ENCODE measurements at places on chromosomes 13 and 19.
A peak's percentile ranks its signal among the peaks of the same experiment; 100 is the strongest.

DNA sequence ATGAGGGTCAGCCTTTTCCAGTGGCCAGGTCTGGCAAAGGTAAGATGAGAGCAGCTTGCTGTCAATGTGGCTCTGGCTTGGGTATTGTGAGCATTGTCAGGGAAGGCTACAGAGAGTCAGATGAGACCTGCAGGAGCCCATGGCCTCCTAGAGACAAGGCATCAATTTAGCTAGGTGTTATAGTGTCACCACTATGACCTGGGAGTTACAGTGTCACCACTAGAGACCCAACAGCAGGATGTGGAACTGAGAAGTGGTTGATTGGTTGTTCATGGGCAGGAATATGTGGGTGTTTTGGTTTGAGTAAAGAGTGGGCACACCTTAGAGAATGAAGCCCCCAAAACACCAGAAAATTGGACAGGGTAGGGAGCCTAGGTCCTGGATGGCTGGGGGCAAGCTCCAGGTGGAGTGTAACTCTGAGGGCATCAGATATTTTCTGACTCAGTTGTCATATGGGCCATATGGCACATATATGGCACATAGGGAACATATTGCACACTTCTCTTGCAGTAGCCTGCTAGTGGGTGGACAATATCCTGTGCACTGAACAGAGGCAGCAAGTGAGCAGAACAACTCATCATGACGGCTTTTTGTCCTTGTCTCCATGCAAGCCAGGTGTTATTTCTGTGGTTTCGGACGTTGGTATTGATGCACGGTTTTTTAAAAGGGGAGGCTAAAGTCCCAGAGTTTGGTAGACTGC is 46.3 kb upstream of the CEACAM21 start:
- DNase-seq = no peak

GRCh38 chr13:30978981-30979956 is 46.8 kb downstream of the TEX26 start:
- peak; percentile 57 for DNase-seq

DNA sequence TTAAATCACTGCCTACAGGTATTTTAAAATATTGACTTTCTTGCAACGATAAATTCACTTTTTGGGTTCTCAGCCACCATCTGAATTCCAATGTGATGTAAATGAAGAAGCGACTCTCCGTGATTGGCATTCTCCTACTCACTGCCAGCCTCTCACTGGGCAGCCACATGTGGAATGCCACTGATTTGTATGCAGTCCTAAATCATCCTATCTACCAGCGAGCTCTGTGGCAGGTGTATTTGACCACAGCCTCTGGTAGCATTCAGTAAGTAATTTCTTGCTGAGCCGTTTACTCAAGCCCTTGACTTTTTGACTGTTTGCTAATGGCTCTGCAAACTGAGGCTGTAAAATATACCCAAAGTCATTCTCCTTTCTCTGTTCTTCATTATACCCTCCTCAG is 559.0 kb upstream of the SLC10A2 start:
- no peak for DNase-seq

DNA sequence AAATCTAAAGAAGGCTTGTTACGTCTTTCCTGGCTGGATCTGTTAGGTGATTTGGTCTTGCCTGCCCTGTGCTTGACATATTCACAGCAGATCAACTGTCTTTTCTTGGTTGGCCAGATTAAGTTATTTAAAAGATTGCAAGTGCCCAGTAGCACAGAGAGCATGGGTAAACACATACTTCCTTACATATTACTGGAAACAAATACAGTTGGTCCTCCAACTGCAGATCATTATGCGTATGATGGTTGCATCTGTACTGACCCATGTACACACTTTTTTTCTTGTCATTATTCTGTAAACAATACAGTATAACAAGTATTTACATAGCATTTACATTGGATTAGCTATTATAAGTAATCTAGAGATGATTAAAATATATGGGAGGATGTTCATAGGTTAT is 9.2 kb upstream of the MPHOSPH8 start:
- DNase-seq = no peak

GRCh38 chr13:71255633-71256032 is 611.4 kb downstream of the DACH1 start:
- no peak for DNase-seq

GRCh38 chr13:48334534-48335127 is 31.1 kb downstream of the RB1 start:
- DNase-seq = no peak

GRCh38 chr19:29812080-29812880 is 489 bp downstream of the CCNE1 start:
- DNase-seq = peak; percentile 27

DNA sequence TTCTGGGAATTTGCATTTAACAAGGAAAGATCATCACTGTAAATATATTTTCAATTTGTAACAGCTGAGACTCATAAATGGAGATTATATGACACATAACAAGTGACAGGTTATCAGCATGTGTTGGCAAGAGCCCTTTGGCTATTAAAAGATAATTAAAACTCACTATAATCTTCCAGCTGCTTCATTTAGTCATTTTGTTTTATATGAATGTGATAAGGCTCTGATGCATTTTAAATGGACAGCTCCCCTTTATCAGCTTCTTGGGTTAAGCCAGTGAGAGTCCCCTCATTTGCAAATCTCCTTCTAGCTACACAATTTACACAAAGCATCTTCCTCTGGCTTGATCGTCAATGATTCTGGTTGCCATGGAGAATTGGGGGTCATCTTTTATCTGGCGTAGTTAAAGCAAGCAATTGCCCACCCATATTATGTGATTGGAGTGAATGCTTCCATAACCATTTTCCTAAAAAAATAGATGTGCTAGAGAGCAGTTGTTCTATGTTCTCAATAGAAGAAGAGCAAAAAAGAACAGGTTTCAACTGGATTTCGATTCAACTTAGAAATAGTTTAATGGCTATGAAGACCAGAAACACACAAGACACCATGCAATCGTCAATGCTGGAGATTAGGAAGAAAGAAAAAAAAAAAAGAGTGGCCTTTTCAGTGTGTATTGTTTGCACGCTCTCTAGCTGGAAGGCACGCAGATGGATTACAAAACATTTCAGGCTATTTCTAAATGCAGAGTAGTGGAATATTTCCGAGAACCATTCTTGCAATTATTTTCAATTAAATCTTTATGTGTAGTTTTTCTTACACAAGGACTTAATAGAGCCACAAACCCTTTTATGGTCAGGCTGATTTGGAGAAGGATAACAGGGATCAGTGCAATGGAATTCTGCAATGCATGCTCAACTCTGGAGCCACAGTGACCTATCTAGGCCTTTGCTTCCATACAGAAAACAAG is 27.4 kb downstream of the STARD13 start:
- no peak for DNase-seq

DNA sequence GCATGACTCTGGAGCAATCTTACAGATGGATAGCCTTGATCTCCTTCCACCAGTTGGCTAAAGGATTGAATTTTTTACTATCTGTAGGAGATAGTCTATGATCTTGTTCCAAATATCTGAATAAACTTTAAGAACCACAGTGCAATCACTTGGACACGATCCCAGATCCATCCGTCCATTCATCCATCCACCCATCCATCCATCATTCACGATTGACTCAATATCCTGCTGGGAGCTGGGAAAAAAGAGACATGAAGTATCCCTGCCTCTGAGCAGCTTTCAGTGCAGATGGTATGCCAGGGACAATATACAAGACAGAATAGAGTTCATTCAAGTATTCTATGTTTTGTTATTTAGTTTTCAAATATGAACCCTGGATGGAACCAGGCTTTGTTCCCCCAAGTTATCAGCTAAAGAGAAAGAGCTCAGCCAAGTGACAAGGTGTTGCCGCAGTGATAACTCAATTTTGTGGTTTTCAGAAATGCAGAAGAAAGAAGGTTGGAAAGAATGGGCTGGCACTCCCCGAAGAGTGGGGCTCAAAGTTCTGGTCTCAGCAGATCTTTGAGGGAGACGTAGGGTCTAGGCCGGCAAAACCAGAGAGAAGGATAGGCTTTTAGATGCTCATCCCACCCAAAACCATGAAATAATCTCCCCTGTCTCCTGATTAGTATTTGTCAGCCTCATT is 66.3 kb downstream of the IRS2 start:
- no peak for DNase-seq

- no peak for DNase-seq
Measured at GRCh38 chr19:51324167-51324481, 12.7 kb downstream of the IGLON5 start.

GRCh38 chr13:102354011-102354410 is 47.8 kb downstream of the FGF14 start:
- no peak for DNase-seq

DNA sequence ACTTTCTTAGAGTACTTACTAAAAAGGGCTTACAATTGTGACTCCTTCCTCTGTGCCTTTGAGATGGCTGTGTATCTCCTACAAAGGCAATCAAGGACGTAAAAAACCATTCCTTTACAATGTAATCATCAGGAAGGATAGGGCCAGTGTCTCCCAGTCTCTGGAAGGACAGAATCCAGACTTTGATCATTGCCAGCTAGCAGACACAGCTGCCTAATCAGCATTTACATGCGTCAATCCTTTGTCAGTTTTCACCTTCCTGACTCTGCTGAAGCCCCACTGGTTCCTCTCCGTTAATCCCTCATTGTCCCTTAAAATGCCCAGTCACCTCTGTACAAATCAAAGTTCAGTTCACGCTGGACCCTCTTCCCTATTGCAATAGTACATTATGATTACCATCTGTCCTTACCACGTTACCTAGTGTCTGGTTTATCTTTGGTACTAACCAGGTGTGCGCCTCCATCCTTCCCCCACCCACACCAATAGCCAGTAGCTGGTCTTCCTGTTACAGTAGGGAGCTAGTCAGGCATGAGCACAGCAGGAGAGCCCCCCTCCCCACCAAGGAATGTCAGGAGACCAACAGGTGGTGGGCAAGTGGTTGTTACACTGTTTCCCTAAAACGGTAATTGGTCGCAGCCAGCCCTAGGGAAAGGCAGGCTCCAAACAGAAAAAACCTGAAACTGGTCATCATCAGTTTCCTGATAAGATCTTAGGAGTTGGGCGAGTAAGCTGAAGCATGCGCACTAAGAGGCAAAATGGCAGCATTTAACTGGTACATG is 49.7 kb downstream of the TGDS start:
- no peak for DNase-seq

DNA sequence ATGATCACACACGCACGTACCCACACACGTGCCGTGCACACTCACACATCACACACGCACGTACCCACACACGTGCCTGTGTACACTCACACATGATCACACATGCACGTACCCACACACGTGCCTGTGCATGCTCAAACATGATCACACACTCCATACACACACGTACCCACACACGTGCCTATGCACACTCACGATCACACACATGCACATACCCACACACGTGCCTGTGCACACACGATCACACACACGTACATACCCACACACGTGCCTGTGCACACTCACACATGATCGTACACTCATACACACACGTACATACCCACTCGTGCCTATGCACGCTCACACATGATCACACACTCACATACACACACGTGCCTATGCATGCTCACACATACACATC is 86.8 kb downstream of the RAB20 start:
- DNase-seq = no peak

GRCh38 chr19:15180451-15181390 is 20.1 kb downstream of the NOTCH3 start:
- peak; percentile 90 for DNase-seq

GRCh38 chr19:35756377-35757230 is at the start of gene HSPB6:
Gene HSPB6, minus strand, starts transcription at chr19:35757029. Its CDS starts 21 bp downstream, at chr19:35757008.
- DNase-seq = peak; percentile 35

DNA sequence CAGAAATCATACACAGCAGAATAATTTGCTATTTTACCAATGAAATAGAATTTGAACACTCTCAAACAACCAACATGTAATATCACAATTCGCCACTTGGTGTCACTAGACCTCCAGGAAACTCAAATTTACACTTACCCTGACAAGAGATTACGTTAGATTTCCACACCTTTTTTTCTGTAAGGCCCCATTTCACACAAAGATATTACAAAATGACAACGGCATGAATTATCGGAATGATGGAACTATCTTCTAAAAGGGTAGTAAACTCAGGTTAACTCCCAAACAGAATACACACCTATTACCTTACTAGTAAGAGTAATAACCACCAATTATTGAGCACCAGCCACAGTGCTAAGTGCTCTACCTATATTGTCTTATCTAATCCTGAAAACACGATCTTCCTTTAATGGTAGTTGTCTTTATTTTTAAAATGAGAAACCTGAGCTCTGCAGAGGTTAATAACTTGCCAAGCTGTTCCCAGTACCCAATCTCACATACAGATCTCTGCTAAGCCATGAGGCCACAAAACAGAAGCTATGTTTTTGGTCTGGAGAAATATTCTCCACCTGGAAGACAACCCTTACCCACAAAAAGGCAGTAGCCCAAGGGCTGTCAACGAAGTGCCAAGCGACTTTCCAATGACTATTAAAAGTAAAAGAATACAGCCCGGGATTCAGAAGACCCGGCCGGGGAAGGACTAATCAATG is 152.4 kb downstream of the DCLK1 start:
- no peak for DNase-seq

- no peak for DNase-seq
Measured at GRCh38 chr19:39384839-39385568, 5.9 kb downstream of the PAF1 start.

GRCh38 chr13:106373989-106374572 is 161.4 kb downstream of the EFNB2 start:
- no peak for DNase-seq

DNA sequence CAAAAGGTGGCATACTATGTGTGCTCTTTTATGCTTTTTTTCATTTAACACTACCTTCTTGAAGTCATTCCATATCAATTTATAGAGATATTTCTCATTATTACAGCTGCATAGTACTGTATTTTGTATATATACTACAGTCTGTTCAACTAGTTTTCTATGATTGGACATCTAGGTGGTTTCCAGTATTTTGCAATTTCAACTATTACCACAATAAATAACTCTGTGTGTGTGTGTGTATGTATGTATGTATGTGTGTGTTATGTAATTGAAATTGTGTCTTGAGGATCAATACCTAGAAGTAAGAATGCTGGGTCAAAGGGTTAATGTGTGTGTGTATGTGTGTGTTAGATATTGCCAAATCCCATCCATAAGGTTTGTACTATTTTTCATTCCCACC is 7.0 kb downstream of the LPAR6 start:
- DNase-seq = no peak

DNA sequence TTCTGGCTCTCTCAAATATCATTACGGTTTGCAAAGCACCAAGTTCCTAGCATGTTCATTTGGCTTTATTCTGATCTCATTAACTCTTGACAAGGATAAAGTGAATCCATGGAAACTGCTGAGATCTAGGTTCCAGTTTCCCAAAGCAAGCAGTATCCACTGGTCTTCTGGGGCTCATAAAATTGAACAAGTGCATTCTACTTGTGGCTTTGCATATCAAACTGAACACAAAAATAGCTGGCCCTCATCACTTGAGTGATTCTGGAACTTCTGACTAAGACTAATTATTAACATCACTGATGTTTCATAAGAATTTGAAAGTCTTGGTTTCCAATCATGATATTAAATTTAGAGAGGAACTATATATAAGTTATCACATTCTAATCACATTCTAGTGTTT is 6.3 kb upstream of the KCTD12 start:
- no peak for DNase-seq
